ENCODE measurements at places on chromosomes 5 and 9. TPM values are rescaled to one million over a fixed set of nuclear protein-coding genes. Genes with fewer than 3 reads are reported as not detected.

The AQP7 gene
- total RNA-seq = not detected

The CLINT1 gene
- 71.2 TPM for total RNA-seq

The CDH12 gene
- total RNA-seq = 0.25 TPM

The AIF1L gene
- total RNA-seq = 61.1 TPM

The THBS4 gene
- total RNA-seq = 0.33 TPM

The CARTPT gene
- not detected for total RNA-seq
